ENCODE measurements at places on chromosomes 1 and 21.

GRCh38 chr1:167504467-167504827 is 13.9 kb downstream of the CD247 start:
- no peak for DNase-seq
- peaks cover 52% of the 10 kb centered on the region for H3K36me3 ChIP-seq
- H3K4me3 ChIP-seq, result peak overlapping the region; percentile 42
- peaks cover 96% of the 10 kb centered on the region for H3K4me1 ChIP-seq
- no peaks in the 10 kb centered on the region for H3K27me3 ChIP-seq
- H3K27ac ChIP-seq, result peak overlapping the region; percentile 57

DNA sequence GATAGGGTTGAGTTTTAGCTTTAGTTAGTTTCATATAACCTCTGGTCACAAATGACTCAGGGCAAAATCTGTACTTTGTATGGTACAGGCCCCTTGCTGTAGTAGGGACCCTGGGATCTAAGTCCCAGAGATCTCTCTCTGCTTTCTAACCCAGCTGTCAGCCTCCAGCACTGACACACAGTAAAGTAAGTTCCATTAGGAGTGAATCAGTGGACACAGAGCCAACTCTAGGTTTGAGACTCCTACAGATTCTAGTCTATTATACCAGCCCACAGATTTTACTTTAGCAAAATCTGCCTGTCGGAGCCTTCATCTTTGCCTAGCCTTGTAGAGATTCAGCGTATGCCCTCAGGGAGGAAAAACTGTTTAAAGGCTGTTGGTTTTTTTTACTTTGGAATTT is 52.5 kb downstream of the ANGPTL1 start:
- no peak for DNase-seq
- H3K27me3 ChIP-seq, result no peaks in the 10 kb centered on the region
- H3K4me1 ChIP-seq, result no peaks in the 10 kb centered on the region
- H3K36me3 ChIP-seq, result no peaks in the 10 kb centered on the region
- H3K4me3 ChIP-seq, result no peak overlapping the region

DNA sequence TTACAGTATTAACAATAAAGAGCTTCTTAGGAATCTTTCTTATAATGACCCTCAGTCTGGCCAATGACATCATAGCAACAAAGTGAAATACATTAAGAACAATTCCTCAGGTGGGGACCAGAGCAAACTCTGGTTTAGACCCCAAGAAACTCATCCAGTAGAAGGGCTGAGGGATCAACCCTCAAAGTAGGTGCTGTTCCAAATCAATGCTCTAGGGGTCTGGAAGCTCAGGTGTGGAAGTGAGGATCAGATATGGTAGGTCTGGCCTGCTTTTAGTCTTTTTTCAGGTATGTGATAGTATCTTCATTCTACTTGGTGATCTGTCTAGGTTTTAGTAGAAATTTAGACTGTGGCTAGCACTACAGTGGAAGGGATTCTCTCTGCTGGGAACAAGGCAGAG is 291.7 kb downstream of the PDE4B start:
- H3K4me3 ChIP-seq, result no peak overlapping the region
- H3K4me1 ChIP-seq, result no peaks in the 10 kb centered on the region
- H3K27ac ChIP-seq, result no peak overlapping the region
- no peaks in the 10 kb centered on the region for H3K36me3 ChIP-seq

GRCh38 chr1:203199816-203200571 is 13.5 kb upstream of the CHI3L1 start:
- no peaks in the 10 kb centered on the region for H3K4me1 ChIP-seq
- H3K4me3 ChIP-seq, result no peak overlapping the region
- DNase-seq, result no peak

- no peak overlapping the region for H3K4me3 ChIP-seq
- H3K27me3 ChIP-seq, result no peaks in the 10 kb centered on the region
- no peaks in the 10 kb centered on the region for H3K4me1 ChIP-seq
- DNase-seq, result no peak
- H3K27ac ChIP-seq, result no peak overlapping the region
Measured at GRCh38 chr21:24976238-24976637, 631.0 kb downstream of the MRPL39 start.

Measured in CD4-positive, CD25-positive, alpha-beta regulatory T cell (primary cell).